ENCODE measurements at places on chromosomes 5 and 9.

DNA sequence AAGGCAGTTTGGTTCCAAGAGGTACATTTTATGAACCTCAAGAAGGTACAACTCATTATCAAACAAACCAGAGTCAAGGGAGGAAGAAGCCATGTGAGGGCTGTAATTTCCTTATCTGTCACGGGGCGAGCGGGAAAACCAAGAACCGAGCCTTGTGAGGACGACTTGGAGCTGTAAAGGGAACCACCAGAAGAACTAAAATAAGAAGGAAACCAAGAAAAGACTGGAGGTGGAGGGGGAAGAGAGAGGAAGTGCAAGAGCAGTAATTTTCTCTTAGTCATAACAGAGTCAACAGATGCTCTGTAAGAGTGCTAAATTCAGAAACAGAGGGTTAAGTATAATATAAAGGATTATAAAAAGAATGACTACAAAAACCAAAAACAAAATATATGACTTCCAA lies 127.1 kb downstream of the DIRAS2 start:
- DNase-seq: no peak

DNA sequence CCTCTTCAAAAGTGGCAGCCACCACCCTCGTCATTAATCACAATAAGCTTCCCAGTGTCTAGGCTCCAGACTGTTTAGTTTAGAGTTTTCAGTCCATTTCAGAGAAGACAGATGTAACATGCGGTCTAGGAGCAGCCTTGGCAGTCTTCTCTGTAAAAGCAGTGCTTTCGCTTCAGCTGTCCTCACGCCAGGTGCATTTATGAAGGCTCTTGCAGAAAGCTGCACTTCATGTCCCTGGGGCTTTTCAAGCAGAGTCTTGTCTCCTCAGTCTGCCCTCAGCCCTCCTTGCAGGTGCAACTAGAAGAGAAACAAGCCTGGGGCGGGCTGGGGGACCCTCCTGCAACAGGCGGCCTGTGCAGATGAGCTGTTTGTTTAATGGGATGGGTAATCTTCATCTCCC lies 281.9 kb downstream of the DRD1 start:
- DNase-seq: no peak

- DNase-seq: no peak
Observed at GRCh38 chr5:163385271-163385670, 52.1 kb upstream of the CCNG1 start.

DNA sequence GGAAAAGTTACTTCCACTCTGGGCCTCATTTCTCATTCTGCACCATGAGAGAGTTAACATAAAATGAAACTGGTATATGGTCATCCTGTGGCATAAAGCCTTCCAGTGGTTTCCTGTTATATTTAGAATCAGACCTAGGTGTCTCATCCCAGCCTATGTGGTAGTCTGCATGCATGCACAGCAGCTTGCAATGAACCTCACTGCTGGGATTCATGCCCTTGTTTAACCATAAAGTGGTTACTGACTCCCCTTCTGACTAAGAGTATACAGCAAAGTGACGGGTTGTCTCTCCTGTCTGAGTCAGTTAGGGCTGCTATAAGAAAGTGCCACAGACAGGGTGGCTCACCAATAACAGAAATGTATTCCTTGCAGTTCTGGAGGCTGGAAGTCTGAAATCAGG lies 14.7 kb upstream of the TDRD7 start:
- DNase-seq: no peak

GRCh38 chr5:96381526-96381925 lies 51.5 kb downstream of the PCSK1 start:
- no peak for DNase-seq

- DNase-seq: no peak
Observed at GRCh38 chr9:121584421-121584820, 67.0 kb upstream of the DAB2IP start.

GRCh38 chr5:133531178-133531577 lies 81.2 kb downstream of the FSTL4 start:
- DNase-seq: no peak

DNA sequence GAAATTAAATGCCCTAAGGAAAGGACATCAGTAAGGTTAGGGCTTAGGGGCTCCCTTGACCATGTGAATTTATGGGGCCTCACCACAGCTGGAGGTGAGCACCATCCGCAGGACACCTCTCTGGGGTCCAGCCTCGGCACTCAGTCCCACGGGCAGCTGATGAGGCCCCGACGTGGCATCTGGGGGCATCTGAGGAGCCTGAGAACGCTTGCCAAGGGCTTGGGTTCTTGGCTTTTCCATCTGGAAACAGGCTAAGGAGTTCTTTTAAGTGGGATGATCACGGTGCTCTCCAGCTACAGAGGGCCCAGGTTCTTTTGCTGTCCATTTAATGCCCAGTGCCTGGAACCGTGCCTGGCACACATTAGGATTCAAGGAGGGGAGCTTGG lies 3.6 kb downstream of the NKX2-5 start:
- no peak for DNase-seq

GRCh38 chr5:175534070-175534932 lies 55.9 kb downstream of the SFXN1 start:
- DNase-seq: peak; percentile 84
